ENCODE measurements at places on chromosomes 4 and X.

- no peak for DNase-seq
Measured at GRCh38 chr4:41143311-41144039, 70.9 kb downstream of the APBB2 start.

- DNase-seq, result no peak
Measured at GRCh38 chr4:5143306-5143861, 92.1 kb downstream of the STK32B start.

GRCh38 chr4:104163820-104164219 is 330.9 kb downstream of the CXXC4 start:
- DNase-seq, result no peak

DNA sequence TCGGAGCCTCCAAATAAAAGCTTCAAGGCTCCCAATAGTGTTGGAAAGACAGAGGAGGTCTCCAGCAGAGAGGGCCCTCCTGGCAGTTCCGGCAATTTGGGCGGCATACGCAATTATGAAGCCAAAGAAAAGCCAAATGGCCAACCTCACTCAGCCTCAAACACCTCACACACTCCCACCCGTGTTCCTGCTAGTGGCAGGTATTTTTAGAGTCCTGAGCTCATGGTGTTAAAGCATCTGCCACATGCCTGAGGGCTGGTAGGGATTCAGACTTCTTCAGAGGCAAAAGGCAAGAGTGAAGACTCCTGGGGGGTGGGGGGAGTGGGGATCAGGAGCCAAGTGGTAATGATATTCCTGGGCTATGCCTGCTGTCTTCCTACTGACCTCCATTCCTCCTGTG is 7.4 kb downstream of the RAB33A start:
- DNase-seq, result no peak

GRCh38 chrX:53732797-53733196 is 46.3 kb upstream of the HUWE1 start:
- DNase-seq, result no peak

GRCh38 chr4:77818602-77819403 is at the start of gene CNOT6L:
Gene CNOT6L, minus strand, starts transcription at chr4:77819368. Its CDS starts 60 bp downstream, at chr4:77819308.
- DNase-seq, result peak; percentile 71

- DNase-seq, result no peak
Measured at GRCh38 chr4:141058591-141059512, 74.4 kb downstream of the RNF150 start.

GRCh38 chr4:66887061-66887460 is 658.2 kb downstream of the CENPC start:
- DNase-seq, result no peak

GRCh38 chrX:40197071-40197470 is 99.3 kb upstream of the BCOR start:
- no peak for DNase-seq

GRCh38 chr4:123393721-123394120 is 2.9 kb upstream of the SPRY1 start:
- no peak for DNase-seq

DNA sequence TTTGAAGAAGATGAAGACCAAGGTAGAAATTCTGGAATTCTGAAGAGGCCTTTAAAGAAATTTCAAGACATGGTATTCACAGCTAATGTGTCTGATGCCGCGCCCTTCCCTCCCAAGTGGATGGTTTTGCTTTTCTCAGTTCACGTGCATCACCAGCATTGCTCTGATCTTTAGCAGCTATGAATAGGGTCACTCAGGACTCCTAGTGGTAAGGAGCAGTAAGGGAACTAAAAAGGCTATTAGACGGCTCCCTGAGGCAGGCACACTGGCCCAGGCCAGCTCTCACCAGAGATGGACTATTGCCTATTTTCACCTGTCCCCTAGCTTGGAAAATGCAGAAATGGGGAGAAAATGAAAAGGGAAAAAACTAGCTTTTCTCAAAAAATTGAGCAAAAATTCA is 447.5 kb upstream of the RASGEF1B start:
- no peak for DNase-seq

DNA sequence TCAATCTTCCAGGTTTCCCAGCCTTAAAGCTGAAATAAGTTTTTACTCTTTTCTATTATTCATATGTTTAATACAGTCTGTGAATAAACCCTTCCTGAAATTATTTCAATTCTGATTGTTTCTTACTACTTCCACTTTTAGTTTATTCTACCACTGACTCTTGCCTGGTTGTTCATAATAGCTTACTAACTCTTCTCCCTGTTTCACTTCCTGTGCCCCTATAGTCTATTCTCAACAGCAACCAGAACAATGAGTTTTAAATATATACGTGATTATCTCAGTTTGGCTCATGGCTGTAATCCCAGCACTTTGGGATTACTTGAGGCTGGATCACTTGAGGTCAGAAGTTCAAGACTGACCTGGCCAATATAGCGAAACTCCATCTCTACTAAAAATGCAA is 408.0 kb upstream of the SPOCK3 start:
- DNase-seq, result no peak

GRCh38 chrX:113933931-113934330 is 650.0 kb upstream of the HTR2C start:
- DNase-seq, result no peak

DNA sequence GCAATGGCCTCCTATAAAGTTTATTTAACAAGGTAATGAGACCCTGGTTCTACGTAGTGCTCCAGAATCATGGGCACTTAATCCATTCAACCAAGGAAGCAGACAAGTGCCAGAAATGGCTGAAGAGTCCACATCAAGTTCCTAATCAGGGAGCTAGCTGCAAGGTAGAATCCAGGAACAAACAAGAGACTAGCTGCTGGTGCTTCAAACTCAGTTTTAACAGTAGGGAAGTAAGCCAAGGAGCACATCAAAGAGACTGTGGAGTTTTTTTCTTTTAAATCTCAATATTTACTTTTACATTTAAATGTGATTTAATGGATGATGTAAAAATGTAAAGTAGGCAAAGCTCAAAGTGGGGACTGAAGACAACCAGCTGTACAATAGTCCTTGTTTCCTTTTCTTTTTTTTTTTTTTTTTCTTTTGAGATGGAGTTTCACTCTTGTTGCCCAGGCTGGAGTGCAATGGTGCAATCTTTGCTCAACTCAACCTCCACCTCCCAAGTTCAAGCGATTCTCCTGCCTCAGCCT is 630.4 kb downstream of the CCSER1 start:
- no peak for DNase-seq

DNA sequence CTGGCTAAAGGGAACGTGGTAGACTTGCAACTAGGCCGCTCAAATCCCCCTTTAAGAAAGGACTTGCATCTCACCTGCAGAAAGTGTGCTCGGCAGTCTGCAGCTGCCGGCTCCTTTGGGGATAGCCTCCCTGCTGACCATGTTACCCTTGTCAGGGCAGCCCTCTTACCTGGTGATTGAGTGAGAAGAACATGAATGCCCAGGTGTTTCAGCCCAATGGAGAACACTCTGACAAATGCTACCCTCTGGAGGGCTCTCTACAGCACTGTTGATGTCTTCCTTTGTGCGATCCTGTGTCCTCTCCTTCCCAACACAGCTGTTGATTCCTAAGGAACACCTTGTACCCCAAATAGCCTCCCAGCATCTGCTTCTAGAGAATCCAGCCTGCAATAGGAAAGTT is 178.7 kb upstream of the LDB2 start:
- DNase-seq, result no peak

DNA sequence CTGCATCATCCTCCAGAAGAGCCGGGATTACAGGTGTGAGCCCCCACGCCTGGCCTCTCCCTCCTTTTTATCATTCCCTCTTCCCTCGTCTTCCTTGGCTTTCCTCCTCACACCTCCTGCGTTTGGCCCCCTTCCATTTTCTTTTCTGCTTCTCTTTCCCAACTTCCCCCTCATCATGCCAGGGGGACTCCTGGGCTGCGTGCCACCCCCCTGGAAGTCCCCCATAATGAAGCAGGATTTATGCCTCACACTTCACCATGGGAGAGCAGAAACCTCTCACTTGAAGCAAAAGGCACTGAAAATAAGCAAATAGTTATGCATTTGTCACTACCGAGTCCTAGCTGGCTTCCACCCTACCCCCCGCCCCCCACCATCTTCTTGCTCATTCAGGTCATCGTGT is 7.9 kb downstream of the TKTL1 start:
- no peak for DNase-seq

DNA sequence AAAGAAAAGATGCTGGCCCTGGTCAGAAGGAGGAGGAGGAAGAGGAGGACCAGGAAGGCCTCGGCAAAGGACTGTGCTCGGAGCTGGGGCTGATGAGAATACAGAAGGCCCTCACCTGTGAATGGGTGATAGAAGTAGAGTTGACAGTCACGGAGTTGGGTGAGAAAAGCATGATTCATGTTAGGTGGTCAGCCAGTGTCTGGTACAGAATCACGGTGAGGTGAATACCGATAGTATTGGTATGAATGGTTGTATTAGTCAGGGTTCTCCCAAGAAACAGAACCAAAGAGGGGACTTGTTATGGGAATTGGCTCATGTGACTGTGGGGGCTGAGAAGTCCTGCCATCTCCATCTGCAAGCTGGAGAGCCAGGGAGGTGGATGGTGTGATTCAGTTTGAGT is 32.5 kb upstream of the FAM156A start:
- no peak for DNase-seq

- DNase-seq, result no peak
Measured at GRCh38 chr4:54165011-54165410, 64.1 kb upstream of the PDGFRA start.

- no peak for DNase-seq
Measured at GRCh38 chr4:99670409-99671073, 12.9 kb upstream of the C4orf54 start.

GRCh38 chr4:138188406-138189084 is 53.6 kb downstream of the SLC7A11 start:
- DNase-seq, result no peak

DNA sequence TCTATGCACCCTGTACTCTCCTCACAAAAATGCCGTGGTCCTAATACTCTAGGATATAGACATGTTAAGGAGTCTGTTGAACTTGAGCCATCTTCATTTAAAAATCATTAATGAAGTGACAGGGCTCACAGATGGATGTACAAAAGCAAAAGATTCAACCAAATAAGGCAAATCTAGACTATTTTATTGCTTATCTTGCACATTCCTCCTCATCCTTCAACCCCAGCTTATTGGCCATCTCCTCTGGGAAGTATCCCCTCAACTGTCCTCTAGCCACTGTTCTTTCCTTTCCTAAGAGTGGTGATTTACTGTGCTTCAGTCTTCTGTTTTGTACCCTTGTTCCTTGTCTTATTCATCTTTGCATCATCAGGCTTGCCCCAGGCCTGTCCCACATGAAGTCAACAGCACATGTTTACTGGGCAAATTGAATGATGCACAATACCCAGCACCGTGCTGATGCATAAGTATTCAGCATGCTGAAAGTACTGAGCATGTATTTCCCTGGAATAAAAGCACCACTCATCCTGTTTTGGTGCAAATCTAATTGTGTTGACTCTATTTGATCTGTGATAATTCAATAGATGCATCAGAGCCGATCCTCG is 287.3 kb upstream of the CLNK start:
- DNase-seq, result no peak

DNA sequence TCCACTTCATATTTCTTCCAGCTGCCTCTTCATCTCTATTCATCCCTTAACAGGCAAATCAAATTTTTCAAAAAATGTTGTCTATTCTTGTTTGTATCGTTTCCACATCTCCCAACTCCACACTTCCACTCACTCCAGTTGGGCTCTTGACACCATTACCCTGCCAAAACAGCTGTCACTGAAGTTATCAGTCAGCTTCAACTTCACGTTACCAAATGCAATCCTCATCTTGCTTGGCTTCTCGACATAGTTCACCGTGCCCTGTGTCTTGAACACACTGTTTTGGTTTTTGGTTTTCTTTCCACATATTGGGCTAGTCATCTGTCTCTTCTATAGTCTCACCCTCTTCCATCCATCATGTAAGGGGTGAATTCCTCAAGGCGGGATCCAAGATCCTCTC is 65.2 kb downstream of the GALNT7 start:
- no peak for DNase-seq

DNA sequence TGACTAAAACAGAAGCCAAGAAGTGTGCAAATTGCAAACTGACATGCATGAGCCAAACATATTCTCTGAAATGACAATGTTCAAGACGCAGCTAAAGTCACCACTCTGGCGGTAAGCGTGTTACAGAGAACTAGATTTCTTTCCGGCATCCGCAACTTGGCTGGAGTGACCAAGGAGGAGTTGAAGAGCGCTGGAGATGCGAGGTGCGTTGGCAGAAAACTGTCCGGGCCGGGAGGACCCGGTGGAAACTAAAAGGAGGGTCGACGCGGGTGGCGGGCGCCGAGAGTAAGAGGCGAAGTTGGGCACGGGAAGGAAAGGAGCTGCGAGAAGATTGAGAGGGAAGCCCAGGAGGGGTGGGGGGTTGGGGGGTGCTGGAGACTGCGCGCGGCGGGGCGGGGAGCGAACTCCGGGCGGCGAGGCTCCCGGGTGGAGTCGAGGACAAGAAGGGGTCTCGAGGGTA is 807 bp downstream of the SEL1L3 start:
- no peak for DNase-seq

GRCh38 chrX:106284431-106285025 is 116.4 kb downstream of the PWWP3B start:
- DNase-seq, result no peak

- DNase-seq, result no peak
Measured at GRCh38 chrX:104118765-104119164, 6.4 kb downstream of the ZCCHC18 start.

DNA sequence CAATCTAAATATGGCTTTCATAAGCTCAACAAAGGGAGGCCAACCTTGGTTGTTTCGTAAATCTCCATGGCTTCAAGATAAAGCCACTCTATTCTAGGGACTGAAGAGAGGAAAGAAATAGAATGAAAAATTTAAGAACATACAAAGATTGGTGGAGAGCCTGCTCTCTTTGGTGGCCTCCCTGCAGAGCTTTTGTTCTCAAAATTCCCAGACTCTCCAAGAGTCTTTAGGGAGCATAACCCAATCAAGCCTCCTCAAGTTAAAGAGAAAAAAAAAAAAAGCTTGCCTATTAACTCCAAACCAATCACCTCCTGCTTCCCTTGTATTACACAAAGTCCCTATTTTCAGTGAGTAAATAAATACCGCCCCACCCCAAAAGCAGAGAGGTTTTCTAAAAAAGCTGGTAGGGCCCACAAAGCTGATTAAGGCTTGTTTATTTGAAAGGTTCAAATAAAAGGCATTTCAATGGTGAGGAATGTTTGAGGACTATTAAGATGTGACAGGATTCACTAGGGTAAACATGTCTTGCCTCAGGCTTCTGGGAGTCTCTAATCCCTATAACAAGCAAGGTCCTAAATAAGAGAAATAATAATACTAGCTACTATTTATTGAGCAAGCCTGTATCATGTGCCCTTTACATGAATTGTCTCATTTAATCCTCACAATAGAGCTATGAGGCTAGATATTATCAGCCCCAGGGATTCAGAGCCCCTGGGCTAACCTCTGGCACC is 71.6 kb downstream of the GPC3 start:
- no peak for DNase-seq

GRCh38 chr4:79292008-79292407 is 33.9 kb downstream of the NAA11 start:
- no peak for DNase-seq
